ENCODE measurements at places on chromosomes 11 and 22.

DNA sequence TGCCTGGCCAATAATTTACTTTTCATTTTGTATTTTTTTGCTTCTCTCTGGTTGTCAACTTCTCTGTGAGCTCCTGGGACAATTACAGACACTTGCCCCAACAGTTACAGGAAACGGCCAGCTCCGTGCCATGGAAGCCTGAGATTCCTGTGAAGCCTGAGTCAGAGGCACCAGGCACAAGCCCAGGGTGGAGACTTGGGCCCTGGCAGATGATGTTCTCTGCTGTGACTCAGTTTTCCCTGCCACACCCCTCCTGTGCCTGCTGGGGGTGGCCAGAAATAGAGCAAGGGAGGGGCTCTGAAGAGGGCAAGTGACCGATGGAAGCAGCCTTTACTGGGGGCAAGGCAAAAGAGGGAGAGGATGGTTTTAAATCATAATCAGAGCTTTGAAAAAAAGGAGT lies 4.9 kb downstream of the ATP5MGL start:
- peak; percentile 94 for DNase-seq

GRCh38 chr22:49294656-49295464 lies 532.8 kb downstream of the BRD1 start:
- DNase-seq = no peak

DNA sequence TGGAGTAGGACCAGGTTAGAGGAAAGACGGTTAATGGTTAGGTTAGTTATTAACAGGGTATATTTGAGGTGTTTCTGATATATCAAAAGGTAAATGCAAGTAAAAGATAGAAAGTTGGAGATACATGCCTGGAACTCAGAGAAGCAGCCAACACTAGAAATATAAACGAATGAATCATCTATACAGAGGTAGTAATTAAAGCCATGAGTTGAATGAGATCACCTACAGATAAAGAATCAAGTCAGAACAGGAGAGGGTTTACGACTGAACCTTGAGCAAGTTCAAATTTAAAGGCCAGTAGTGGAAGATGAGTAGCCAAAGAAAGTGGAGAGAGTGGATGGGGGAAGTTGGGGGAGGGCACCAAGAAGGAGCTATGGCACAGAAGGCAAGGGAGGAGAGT lies 73.9 kb downstream of the SPON1 start:
- no peak for DNase-seq

DNA sequence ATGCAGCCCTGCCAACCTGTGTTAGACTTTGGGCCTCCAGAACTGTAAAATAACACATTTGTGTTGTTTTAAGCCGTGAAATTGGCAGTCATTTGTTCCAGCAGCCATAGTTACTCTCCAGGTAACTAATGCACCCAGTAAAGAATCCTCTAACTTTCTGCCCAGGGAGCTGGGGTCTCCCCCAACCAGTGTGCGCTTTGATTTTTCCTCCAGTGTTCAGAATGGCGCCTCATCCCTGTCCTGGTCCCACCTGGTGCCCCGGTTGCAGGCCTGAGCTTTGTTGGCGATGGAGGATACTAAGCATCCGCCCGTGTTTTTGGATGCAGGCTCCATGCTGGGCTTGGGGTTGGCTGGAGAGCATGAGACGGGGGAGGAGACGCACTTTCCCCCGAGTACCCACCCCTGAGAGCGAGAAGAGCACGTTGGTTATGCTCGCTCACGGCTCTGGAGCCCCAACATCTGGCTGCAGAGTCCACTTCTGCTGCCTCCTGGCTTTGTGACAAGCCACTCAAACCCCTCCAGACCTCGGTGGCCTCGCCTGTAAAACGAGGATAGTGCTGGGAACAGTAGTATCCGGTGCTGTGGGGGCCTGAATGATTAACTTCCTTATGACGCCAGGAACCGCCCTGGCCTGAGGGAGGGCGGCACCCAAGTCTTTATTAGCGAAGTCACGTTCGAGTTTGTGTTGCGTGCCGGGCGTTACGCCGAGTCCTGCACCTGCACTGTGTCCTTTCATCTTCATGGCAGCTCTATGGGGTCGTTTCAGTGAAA lies 25.8 kb downstream of the MRGPRD start:
- DNase-seq = no peak

DNA sequence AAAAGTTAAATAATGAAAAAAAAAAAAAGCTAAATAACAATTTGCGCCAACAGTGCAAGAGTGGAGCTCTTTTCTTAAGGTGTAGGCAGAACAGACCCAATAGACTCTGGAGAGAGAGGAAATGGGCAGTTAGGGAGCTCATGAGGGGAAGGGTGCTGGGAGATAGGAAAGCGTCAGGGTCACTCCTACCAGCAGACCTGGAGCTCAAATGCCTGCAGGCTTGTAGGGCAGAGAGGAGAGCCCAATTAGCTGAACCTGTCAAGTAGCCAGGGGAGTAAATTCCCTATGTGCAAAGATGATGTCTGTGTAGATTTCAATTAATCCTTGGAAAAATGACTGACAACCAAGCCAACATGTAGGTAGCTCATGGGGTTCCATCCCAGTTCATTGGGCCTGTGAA lies 73.0 kb downstream of the RAB30 start:
- DNase-seq = no peak

GRCh38 chr22:45968751-45969413 lies 8.1 kb downstream of the WNT7B start:
- DNase-seq = peak; percentile 68

- no peak for DNase-seq
These were observed 65.4 kb downstream of the SMIM38 start for GRCh38 chr11:69221086-69221485.

DNA sequence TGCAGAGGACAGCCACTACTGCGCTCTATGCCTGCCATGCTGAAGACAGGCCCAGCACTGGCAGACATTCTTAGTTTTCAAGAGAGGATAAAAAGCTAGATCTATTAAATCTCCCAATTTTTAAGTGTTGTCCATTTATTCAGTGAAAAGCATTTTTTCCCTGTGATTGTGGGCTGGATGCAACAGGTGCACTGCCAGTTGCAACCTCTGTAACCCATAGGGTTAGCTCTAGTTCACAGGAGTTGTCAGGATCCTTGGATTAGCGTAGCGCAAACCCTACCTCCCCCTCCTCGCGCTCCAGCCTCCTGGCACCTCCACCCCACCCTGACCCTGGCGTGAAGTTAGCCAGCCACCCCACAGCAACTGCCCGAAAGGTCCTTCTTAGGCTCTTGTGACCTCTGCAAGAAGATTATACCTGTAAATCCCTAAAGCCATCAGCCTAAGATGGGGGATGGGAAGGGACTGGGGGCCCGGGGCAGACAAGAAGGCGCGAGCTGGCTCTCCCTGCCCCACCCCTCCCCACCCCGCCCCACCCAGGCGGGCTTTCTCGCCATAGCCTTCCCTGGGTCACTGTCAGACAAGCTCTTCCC lies 30.9 kb downstream of the EIF3F start:
- DNase-seq = no peak

DNA sequence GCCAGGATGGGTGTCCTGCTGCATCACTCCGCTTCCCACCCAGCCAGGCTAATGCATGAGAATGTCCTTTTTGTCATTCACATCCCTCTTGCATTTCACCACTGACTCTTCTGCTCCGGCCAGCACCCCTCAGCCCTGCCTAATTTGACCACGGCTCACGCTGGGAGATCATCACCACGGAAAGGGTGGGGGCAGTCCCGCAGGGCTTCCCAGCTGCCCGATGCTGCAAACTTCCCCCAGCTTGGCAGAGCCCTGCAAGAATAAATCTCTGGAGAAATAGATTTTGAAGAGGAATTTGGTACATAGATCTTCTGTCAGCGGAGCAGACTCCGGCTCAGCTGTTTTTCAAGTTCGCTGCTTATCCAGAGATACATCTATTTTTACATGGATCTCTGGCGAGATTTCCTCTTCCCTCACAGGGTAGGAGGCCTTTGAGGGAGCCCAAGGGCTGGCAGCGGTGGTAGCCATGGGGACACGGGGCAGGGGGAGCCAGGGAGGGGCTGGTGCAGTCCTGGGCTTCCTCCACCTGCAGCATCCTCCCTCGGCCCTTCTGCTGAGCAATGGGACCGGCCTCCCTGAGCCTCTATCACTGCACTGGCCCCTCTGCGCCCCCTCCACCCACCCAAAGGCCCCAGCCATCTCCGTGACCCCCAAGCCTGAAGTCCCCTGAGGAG lies 62.6 kb downstream of the BUD13 start:
- DNase-seq = no peak

DNA sequence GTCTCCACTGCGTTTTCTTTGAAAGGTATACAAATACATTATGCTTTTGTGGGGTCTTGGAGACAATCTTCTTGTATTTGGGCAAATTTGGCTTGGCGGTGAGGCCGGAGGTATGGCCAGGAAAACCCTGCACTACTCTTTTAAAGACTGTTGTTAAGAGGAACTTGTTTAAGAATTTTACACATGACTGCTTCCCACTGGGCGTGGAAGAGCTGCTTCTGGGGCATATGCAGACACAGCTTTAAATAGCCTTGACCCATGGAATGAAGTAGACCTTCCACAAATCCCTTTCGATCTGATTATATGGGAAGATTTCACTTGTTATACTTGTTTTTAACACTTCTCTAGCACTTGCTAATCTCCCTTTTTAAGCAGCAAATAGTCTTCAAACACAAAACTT lies 453.6 kb downstream of the MN1 start:
- DNase-seq = no peak

GRCh38 chr11:109859045-109859724 lies 234.0 kb upstream of the ZC3H12C start:
- DNase-seq = no peak

DNA sequence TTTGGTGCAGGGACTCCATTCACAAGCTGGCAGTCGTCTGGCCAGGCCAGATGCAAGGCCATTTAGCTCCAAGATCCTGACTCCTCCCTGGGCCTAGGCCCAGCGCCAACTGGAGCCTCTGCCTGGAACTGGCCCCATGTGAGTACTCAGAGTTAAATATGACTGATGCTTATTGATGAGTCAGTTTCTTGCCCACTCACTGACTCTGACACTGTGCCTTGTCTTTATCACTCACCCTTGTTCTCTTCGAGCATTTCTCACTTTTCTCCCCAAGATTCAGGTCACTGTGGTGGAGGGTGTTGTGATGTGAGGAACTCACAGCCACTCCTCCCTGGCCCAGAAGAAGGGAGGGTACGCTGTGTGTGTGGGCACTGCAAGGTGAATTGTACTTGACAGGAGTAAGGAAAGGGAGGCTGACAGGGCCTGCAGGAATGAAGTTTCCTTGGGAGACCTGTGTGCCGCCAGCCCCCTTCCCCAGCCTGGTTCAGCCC lies 23.2 kb upstream of the ST3GAL4 start:
- peak; percentile 86 for DNase-seq

DNA sequence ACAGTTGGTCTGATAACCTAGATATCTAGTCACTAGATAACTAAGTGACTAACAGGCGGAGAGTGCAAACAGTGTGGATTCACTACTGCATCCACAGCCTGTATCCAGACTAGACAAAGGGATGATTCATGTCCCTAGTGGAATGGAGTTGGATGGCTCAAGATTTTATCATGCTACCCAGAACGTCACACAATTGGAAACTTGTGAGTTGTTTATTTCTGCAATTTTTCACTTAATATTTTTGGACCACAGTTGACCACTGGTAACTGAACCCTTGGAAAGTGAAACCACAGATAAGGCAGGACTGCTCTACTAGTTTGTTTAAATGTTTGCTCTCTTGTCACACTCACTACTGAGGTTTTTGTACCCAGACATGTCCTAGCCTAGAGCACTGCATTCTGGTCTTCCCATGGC lies 76.0 kb downstream of the UBASH3B start:
- DNase-seq = peak; percentile 82

GRCh38 chr11:103887001-103887658 lies 149.3 kb upstream of the DDI1 start:
- no peak for DNase-seq

DNA sequence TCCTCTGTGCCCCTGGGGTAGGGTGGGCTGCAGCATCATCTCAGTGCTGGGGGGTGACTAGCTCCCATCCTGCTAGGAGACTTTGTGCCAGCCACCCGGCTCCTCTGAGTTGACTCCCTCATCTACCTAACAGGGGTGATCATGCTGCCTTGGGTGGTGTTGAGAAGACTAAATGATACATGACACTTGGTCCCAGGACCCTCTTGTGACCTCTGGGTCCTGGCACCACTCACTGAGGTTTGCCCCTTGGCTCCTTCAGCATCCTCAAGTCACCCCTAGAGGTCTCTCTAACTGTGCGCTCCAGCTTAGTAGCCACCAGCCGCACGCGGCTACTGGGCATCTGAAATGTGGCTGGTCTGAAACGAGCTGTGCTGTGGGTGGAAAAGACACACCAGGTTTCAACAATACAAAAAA lies 72.1 kb downstream of the LRRC32 start:
- peak; percentile 74 for DNase-seq

GRCh38 chr11:113980785-113981184 lies 5.9 kb downstream of the HTR3A start:
- no peak for DNase-seq

DNA sequence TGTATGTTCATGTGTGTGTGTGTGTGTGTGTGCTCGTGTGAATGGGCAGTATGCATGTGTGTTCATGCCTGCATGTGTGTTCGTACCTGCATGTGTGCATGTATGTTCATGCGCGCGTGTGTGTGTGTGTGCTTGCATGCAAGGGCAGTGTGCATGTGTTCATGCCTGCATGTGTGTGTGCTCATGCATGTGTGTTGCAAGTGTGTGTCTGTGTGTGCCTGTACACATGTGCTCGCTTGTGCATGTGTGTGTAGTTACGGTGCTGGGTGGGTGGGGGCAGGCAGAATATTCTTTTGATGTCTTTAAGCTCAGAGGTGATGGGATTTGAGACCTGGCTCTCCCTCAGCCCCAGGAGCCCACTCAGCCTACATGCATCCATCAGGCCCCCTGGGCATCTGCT lies 822.1 kb downstream of the BRD1 start:
- DNase-seq = no peak

DNA sequence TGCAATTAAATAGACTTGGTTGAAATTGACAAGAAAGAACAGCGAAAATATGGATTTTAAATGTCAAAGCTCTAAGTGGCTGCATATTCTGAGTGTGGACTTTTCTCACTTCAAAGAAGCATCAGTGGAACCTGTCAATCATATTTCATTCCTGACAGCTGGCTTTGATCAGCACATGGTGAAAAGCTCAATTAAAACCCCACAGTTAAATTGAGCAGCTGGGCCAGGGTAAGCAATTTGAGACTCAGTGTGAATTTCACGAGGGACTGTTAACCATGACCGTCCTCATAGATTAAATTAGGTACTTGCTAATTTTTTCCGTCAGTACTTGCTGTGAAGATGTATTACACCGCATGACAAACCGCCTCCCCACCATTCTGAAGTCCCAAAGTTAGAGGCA lies 11.0 kb upstream of the OR10D3 start:
- no peak for DNase-seq

DNA sequence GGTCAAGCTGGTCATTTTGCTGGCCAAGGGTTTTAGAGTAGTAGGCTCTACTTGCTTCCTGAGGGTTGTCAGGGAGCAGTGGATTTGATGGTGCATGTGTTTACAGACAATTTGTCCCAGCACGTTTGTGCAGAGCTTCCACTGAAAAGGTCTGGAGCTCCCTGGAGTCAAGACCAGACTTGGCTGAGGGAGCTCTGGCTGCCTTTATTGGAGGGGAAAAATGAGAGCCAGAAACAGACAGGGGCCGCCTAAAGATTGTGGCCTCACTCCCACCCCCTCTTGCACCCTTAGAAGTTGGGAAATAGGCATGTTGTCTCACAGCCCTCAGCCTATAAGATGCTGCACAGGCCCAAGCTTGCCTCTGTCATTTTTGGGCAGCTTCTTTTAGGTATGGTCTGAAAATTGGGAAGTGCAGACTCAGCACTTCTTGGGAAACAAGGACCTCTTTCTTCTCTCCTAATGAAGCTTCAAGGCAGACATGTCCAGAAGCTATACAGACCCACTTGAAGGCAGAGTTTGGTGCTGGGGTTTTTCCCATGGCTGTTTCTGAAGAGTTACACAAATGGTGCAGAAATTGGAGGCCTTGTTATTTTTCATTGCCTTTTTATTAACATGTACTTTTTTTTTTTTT lies 55.1 kb downstream of the AMOTL1 start:
- no peak for DNase-seq

GRCh38 chr22:49261616-49262015 lies 566.1 kb downstream of the BRD1 start:
- no peak for DNase-seq

All from fibroblast of skin of scalp (primary cell).